Fibroblast of skin of right biceps (primary cell): ENCODE measurements at places on chromosomes 1 and 21.

DNA sequence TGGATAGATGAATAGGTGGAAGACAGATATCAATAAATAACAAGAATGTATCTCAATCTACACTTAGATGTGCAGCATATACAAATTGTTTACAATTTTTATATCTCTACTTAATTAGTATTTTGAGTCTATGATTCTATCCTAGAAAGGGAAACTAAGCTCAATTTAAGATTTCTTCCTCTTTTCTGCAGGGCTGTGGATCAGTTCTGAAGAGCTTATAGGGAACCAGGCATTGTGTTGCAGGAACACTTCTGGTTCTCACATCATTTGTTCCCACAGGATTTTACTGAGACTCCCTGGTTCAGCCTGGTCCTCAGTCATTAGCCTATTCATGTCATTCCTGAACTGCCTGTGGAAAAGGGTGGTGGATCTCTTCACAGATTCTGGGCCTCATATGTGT, 105.8 kb downstream of the TNFSF18 start:
- no peak for DNase-seq

DNA sequence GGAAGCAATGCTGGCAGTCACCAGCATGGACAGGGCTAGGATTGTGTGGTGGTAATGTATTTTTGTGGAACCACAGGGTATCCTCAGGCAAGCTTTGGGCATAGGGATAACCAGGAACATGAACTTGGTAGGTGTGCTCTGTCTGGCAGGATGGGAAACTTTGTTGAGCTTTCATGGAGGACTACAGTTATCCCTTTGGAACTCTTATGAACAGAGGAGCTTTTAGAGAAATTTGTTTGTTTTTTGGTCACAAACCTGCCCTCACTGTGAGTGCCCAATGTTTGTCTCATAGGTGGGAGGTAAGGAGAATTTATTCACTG, 54.4 kb downstream of the MACF1 start:
- DNase-seq = no peak

DNA sequence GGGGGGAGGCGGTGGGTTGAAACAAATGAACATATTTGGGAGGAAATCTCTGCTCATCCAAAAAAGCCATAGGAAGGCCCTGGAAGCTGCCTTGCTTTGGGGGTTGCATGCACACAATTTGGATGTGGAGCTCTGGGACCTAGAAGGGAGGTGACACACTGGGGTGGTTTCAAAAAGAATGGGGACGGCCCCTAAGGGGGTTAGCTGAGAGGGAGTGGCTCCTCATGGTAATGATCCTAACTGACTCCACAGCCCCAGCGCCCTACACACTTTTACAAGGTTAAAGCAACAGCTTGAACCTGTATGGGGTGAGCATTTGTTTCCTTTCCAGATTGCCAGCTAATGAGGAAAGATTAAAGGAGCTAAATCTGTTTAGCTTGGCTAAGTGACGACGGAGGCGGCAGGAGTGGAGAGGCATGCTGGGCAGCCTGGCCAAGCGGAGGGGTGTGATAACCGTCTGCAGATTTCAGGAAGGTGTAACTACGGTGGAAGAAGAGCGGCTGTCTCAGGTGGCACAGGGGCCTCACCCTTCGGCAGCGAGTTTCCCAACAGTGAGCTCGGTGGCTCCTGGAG, 107.3 kb downstream of the RNF220 start:
- DNase-seq = no peak

- DNase-seq = peak; percentile 31
Observed at GRCh38 chr1:16249596-16250241, 12.7 kb upstream of the CPLANE2 start.

GRCh38 chr1:41846625-41847405, 71.9 kb downstream of the HIVEP3 start:
- DNase-seq = peak; percentile 78

GRCh38 chr1:46036894-46037839, 95.3 kb downstream of the PIK3R3 start:
- peak; percentile 72 for DNase-seq

DNA sequence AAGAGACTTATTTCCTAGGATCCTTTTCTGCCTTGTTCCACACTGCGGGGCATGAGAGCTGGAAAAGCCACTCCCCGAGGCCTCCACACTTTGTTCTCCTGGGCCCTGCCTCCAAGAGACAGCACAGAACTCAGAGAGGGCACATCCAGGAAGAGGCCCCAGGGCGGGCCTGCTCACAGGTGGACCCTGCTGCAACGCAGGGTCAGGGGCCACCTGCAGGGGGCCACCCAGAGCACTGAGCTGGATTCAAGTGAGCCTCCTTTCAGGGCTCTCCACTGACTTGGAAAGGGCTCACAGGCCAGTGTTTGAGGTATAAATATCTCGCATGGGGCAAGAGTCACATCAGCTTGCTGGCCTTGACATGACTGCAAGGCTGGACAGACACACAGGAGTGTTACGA, 4.8 kb downstream of the RGS16 start:
- no peak for DNase-seq

DNA sequence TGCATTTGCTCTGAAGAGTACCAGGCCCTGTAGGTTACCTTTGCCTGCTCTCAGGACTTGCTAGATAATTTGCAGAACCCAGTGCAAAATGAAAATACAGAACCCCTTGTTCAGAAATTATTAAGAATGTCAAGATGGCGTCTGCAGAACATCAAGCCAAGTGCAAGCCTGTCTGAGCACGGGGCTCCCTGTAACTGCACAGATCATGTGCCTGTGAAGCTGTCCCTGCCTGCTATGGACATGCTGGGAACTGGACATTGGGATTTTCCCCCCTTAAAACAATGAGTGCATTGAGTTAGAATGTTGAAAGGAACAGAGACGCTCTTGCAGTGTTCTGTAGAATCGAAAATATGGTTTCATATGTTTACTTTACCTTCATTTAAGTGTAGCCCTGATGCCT, 2.9 kb downstream of the CLDN14 start:
- no peak for DNase-seq

GRCh38 chr1:2428490-2428889, 16.1 kb upstream of the PEX10 start:
- no peak for DNase-seq
